ENCODE measurements at places on chromosomes 16 and 17.

DNA sequence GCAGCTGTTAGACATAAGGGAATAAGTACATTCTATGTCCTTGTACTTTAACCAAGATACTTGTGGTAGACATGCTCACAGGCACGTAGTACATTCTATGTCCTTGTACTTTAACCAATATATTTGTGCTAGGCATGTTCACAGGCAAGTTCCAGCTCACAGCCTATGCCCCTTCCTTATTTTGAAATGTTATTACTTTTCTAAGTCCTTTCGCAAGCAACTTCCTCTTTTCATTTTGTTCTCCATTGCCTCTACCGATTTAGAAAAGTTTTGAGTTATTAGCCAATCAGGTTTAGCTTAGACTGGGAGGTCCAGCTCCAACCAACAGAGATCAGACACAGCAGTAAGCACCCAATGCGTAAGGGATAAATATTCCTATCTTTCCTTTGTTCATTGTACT lies 60.1 kb upstream of the NUDT7 start:
- DNase-seq: no peak

DNA sequence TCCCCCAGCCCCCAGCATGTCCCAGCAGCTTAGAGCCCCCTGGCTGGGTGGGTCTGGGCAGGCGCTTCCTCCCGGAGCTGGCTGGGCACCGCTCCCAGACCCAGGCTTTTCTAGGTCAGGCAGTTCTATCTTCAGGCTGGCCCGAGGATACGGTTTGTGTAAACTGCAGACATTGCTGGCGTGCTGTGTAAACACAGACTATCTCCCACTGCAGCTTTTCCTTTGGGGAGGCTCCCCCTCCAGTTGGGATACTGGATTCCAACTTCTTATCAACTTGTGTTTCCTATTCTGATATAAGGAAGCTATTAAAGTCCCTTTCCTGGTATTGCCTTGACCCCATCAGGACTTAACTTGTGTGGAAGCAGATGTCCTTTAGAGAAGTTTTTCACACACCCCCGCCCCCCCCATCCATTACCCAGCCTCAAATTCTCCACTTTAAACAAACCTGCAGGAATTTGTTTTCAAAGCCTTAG lies 18.3 kb upstream of the GNA13 start:
- peak; percentile 79 for DNase-seq

GRCh38 chr17:5561736-5562571 lies 22.4 kb downstream of the NLRP1 start:
- DNase-seq: no peak

DNA sequence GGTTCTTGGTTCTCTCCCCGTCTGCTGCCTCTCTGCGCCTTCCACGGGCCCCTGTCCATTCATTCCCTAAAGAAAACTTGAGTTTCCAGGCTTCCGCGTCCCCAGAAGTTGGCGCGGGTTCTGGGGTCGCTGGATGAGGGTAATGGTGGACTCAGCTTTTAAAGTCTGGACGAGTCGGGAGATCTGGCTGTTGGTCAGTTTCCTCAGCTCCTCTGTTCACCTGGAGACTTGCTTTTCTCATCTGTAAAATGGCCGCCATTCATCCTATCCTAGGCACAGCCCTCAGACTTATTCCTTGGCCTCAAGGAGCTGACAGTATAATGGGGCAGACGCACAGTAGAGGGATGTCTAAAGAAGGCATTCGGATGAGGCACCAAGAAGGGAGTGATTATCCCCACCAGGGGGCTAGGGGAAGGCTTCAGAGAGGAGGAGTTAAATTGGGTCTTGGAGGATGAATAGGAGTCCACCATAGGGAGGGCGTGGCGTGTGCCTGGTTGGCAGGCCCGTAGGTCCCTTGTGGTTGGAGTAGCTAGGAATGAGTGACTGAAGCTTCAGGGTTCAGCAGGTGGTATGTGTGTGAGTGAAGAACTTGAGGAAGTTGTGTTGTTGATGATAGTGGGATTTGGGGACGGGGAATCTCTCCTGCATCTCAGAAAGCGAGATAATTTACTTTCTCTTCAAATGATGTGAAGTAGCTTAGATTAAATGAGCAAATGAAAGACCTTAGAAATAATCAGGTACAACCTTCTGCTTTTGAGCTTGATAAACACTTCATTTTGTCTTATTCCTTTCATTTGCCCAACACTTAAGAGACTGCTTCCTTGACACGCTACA lies 652 bp downstream of the VPS35L start:
- no peak for DNase-seq

- DNase-seq: no peak
Observed at GRCh38 chr17:28901866-28902818, 737 bp downstream of the DHRS13 start.

DNA sequence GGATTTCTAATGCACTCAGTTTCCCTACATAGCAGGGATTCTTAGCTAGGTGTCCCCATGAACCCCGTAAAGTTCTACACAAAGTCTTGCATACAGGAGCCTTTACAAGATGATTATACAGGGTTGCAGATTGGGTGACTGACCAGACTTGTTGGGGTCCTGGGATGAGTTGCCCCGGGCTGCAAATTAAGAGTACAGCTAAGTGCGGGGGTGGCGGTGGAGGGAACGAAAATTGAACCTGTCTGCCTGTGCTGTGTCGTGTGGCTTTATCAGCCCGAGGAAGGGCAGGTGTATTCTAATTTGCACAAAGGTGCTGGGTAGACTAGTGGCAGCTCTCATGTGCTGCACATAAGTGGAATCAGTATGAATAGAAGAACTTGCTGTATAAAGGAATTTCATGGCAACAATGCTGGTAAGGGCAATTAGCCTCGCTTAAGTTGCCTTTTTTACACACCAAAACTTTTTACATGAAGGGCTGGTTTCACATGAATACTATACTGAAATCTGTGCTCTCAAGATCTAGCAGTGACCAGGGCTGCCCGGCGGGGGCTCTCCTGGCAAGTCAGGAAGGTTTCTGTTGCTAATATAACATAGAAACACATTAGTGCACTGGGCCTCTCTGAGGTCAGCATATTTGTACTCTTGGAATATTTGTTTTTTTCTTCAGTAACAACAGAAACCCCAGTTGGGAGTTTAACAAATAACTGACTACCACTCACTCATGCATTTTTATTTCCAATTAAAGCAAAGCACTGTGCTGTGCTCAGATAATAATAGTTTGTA lies 50.7 kb downstream of the ADCY7 start:
- DNase-seq: no peak

DNA sequence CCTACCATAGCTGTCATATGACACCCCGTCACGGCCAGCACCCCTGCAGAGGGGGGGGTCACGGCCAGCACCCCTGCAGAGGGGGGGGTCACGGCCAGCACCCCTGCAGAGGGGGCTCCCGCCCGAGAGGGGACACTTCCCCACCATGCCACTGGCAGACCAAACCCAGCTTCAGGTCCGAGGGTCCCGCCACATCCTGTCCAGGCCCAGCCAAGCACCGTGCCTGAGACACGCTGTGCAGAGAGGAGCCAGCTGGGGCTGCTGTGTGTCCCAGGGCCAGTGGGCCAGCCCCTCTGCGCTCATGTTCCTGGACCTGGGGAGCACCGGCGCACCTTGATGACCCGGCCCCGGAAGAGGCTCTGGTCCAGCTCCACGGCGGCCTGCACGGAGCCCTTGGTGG lies 1.9 kb downstream of the PABPN1L start:
- DNase-seq: no peak
